Right ventricle myocardium inferior (tissue), 1 donor: ENCODE measurements at places on chromosomes 13 and 19. TPM values are rescaled to one million over a fixed set of nuclear protein-coding genes. Genes with fewer than 3 reads are reported as not detected.

The BIVM gene
- total RNA-seq = 32.4 TPM

The GPC6 gene
- 2.6 TPM for total RNA-seq

The ZNF439 gene
- total RNA-seq = 3.4 TPM

- no peak for DNase-seq
Measured at GRCh38 chr13:105721016-105721415, 814.4 kb downstream of the EFNB2 start.

DNA sequence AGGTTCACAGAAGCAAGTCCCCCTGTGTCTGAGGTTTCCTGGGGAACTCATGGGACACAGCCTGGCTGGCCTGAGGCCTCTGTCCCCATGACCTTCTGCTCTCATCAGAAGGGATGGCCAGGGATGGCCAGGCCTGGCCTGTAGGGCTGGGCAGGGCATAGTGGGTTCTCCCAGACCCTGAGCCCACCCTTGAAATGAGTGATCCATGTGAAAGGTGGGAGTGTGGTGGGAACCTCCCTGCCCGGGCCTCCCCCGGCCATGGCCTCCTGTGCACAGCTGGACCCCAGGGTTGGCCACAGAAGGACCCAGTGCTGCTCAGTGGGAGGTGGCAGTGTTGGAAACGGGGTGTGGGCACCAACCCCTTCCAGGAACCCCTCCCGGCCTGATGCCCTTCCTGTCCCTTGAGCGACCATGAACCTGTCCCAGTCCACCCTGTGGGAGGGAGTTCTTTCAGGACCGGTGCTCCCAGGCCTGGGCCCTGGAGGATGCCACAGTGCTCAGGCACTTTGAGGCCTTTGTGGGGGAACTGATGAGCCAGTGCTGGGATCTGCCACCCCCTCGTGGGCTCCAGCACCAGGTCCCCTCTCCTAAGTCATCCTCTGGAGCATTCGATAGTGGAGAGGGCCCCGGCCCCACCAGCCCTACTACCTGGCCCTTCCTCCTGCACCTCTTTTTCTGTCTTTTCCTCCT lies 15.5 kb upstream of the ZNF14 start:
- no peak for DNase-seq

GRCh38 chr19:9913237-9914000 lies 22.9 kb downstream of the OLFM2 start:
- DNase-seq = no peak
